ENCODE measurements at places on chromosomes 13 and 19. TPM values are rescaled to one million over a fixed set of nuclear protein-coding genes. Genes with fewer than 3 reads are reported as not detected.

SLITRK5 gene
- 5.5 TPM for total RNA-seq

DNA sequence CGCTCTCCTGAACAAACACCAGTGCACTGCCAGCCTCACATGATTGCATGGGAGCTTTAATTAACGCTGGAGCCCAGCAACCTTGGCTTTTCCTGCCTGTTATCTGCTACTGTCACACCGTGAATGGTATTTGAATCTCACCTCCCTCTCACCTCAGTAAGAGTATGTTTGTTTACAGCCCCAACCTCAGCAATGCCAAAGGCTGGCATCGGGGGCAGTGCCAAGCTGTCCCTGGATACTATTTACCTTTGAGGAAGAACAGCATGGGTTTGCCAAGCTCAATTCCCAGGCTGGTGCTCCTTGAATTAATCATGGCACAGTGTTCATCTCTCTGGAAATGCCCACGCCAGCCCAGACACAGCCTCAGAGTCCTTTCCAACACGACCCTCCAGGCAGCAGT lies 57.2 kb upstream of the SERPINE3 start:
- DNase-seq = no peak

NRTN gene
- total RNA-seq = 1.0 TPM

GRCh38 chr13:33006134-33006533 lies 10.1 kb upstream of the KL start:
- DNase-seq = no peak

ZNF460 gene
- 42.3 TPM for total RNA-seq

HIPK4 gene
- not detected for total RNA-seq

GRCh38 chr13:43782686-43783085 lies 4.1 kb downstream of the ENOX1 start:
- DNase-seq = no peak

GRCh38 chr13:111485491-111486250 lies 165.2 kb downstream of the TEX29 start:
- DNase-seq = no peak

DNA sequence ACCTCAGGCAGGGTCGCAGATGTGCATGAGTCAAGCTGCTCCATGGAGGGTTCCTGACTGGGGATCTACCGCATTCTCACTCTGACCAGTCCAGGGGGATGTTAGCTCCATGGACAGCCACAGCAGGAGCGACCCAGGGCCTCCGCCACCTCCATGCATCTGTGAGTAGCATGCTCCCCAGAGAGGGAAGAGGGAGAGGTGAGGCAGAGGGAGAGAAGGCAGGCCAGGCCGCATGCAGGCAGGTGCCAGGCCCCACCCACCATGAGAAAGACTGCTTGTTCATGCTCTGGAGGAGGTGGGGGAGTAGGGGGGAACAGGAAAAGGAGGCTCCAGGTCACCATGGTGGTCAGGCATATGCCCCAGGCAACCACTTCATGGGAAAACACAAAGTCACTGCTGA lies 20.3 kb downstream of the TUBA3C start:
- DNase-seq = no peak

C19orf33 gene
- total RNA-seq = 64.5 TPM

IFNL1 gene
- total RNA-seq = not detected

PALM3 gene
- total RNA-seq = not detected

DNA sequence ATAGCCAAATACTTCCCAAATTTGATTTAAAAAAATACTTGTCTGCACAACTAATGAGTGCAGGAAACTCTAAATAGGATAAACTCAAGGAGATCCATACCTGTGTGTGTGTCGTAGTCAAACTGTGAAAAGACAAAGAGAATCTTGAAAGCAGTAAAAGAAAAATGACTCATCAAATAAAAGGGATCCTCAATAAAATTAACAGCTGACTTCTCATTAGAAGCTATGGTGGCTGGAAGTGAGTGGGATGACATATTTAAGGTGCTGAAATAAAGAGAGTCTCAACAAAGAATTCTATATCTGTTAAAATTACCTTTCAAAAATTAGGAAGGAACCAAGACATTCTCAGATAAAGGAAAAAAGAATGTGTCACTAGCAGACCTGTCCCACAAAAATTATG lies 13.7 kb downstream of the RNASEH2B start:
- DNase-seq = no peak

- DNase-seq = no peak
These were observed 3.0 kb downstream of the SLC15A1 start for GRCh38 chr13:98749501-98749900.

- DNase-seq = no peak
These were observed 36.3 kb downstream of the ARHGEF18 start for GRCh38 chr19:7385062-7385461.

DNA sequence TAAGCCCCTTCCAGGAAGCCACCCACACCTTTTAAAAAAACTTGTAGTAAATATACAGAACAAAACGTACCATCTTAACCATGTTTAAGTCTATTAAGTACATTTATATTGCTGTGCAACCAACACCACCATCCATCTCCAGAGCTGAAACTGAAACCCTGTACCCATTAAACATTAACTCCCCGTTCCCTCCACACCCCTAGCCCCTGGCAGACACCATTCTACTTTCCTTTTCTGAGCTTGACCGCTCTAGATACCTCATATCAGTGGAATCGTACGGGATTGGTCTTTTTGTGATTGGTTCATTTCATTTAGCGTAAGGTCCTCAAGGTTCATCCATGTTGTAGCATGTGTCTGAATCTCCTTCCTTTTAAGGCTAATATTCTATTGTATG lies 13.0 kb upstream of the SPATA13 start:
- no peak for DNase-seq

Data from NCI-H460 (cell line).